Peyer's patch (tissue), 4 donors: ENCODE measurements at places on chromosomes 2 and 18. TPM values are rescaled to one million over a fixed set of nuclear protein-coding genes. Genes with fewer than 3 reads are reported as not detected.

- H3K27me3 ChIP-seq: no peaks in the 10 kb centered on the region
- no peak overlapping the region for H3K27ac ChIP-seq
- H3K4me3 ChIP-seq: no peak overlapping the region
- H3K4me1 ChIP-seq: no peaks in the 10 kb centered on the region
These were observed 10.7 kb downstream of the IL1RL2 start for GRCh38 chr2:102197389-102198137.

Gene DNAH6
- 4.2 TPM for total RNA-seq

DNA sequence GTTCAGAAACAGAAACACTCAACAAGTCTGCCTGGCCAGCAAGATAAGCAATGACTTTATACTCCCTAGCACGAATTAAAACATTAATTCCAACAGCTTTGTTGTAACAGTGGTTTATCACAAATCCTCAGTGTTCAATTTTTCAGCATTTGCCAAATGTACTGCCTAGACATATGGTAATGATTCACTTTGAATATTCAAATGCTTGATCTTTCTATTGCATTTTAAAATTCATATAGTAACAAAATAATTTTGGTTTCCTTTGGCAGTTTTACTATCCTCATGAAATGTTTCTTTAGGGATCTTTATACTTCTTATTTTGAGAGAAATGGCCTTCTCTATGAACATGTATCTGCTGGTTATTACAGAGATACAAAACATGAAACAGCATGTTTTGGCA lies 851.8 kb upstream of the NXPH2 start:
- no peak overlapping the region for H3K27ac ChIP-seq
- no peak overlapping the region for H3K4me3 ChIP-seq
- H3K36me3 ChIP-seq: no peaks in the 10 kb centered on the region

Gene ACVR1C
- 5.0 TPM for total RNA-seq

DNA sequence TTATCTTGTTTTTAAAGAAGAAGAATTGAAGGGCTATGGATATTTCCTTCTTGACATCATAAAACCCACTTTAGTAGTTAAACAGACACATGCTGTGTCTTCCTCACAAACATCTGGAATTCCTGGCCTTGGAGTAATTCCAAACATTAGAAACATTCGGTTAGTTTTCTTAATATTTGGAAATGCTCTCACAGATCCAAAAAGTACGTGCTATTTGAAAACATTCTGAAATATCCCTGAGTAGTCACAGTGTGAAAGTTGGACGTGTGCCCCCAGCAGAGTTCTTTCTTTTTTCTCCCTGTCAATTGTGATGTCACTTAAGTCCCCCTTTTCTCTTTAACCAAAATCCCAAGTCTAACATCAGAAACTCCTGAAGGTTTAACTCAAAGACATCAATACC lies 91.3 kb downstream of the ANTXR1 start:
- no peak for DNase-seq
- H3K4me3 ChIP-seq: no peak overlapping the region
- no peaks in the 10 kb centered on the region for H3K4me1 ChIP-seq
- no peaks in the 10 kb centered on the region for H3K27me3 ChIP-seq
- H3K27ac ChIP-seq: no peak overlapping the region

Gene ADGRF3
- not detected for total RNA-seq

DNA sequence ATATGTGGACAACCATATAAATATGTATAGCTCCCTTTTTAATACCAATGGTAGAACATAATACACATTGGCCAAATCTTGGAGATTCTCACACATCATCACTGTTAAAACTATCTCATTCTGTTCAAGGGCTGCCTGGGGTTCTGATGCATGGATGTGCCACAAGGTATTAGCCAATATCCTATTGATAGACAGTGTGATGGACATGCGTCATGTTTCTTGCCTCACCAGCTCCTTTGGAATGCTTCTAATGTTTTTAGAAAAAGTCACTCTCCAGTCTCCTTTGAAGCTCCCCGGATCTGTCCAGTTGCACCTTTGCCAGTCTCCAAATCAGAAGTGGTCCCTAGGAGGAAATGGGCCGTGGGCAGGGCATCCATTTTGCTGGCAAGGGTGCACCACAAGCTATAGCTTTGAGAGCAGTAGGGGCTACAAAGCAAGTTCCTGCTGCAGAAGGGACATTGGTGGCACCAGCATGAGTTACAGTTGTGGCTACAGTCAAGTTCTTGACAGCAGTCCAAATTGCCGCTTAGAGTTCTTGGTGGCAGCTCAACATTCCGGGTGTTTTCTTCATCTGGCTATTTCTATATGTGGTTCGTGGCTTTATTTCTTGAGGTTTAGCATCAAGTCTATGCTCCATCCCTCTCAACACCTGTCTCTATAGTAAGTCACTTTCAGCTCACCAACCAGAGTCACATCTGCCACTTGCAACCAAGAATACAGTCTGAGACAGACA lies 25.1 kb upstream of the ATRAID start:
- no peak overlapping the region for H3K4me3 ChIP-seq
- no peaks in the 10 kb centered on the region for H3K36me3 ChIP-seq
- DNase-seq: no peak
- H3K27ac ChIP-seq: no peak overlapping the region

- no peak for DNase-seq
- no peaks in the 10 kb centered on the region for H3K36me3 ChIP-seq
- H3K4me1 ChIP-seq: no peaks in the 10 kb centered on the region
- H3K4me3 ChIP-seq: no peak overlapping the region
- H3K27ac ChIP-seq: no peak overlapping the region
These were observed 85.5 kb upstream of the PGAP1 start for GRCh38 chr2:197011801-197012641.

DNA sequence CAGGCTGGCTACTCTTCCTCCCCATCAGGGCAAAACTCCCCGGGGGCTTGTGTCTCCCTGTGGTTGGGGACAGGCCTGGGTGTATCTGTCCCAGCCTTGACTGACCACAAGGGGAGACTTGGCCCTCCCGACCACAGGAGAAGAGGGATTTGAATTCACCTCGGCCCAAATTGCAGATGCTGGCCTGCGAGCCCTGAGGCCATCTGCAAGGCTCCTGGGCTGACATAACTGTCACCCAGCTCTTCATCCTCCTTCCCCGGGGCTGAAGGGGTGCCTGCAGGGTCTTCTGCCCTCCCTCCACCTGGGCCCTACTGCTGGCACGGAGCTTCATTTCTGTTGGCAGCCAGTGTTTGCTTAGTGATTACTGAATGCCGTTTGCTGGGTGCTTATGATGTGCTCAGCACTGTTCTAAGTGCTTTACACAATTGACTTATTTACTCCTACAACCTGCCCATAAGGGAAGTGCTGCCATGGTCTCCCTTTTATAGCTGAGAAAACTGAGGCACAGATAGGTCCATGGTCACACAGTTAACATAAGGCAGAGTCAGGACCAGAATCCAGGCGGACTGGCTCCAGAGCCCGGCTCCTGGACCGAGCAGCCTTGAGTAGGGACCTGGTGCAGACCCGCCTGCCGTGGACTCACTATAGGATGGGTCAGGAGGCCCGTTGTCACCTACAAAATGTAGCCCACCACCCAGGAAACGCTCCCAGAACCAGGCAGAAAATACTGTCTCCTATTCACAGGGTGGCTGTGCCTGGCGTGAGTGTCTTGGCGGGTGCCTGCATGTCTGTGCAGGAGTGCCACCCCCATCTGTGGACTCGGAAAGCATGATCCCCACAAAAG lies 18.9 kb downstream of the STEAP3 start:
- DNase-seq: no peak
- no peaks in the 10 kb centered on the region for H3K36me3 ChIP-seq
- peaks cover 13% of the 10 kb centered on the region for H3K4me1 ChIP-seq
- no peak overlapping the region for H3K27ac ChIP-seq

Gene ANKRD30B
- total RNA-seq: not detected

- H3K4me1 ChIP-seq: no peaks in the 10 kb centered on the region
- no peak overlapping the region for H3K4me3 ChIP-seq
- no peaks in the 10 kb centered on the region for H3K27me3 ChIP-seq
- no peak overlapping the region for H3K27ac ChIP-seq
- no peak for DNase-seq
These were observed 26.2 kb downstream of the TTC21B start for GRCh38 chr2:165927353-165927752.

DNA sequence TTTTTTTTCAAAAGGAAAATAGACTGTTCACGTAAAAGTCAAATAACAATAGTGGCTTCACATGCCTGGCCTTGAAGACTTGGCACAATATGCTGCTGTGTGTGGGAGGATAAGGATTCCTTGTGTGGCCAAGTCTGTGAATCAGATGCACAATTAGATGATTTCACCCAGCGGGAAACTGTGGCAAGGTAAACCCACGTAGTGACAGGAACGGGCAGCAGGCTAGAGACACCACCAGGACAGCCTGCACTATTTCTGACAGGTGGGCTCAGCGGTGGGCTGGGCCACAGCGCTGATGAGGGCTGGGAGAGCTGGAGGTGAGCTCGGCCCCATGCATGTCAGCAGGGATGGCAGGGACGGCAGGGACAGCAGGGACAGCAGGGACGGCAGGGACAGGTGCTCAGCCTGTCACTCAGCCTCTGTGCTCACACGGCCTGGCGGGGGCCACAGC lies 21.6 kb downstream of the SNORC start:
- H3K27me3 ChIP-seq: no peaks in the 10 kb centered on the region
- no peak overlapping the region for H3K4me3 ChIP-seq
- DNase-seq: no peak
- H3K27ac ChIP-seq: no peak overlapping the region

DNA sequence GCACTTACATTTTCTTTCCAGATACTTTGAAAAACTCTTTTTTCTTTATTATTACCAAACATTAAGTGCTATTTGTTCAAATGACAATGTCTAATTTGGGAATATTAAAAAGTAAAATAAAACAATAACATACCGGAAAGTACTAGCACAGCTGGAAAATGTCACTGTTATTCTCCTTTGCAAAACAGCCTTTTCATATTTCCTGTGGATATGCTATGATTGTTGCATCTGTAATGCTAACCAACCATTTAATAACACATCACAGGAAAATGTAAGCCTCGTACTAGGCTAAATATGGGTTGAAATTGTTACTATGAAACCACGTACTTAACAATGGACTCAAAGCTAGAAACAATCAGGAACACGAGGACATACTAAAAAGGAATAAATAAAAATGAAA lies 298.1 kb downstream of the CBLN2 start:
- H3K27me3 ChIP-seq: no peaks in the 10 kb centered on the region
- no peaks in the 10 kb centered on the region for H3K36me3 ChIP-seq
- H3K4me3 ChIP-seq: no peak overlapping the region
- no peaks in the 10 kb centered on the region for H3K4me1 ChIP-seq

Gene CRYBA2
- total RNA-seq: 14.2 TPM

GRCh38 chr18:50298443-50299284 lies 11.2 kb upstream of the CXXC1 start:
- H3K27ac ChIP-seq: no peak overlapping the region
- no peak for DNase-seq
- H3K27me3 ChIP-seq: no peaks in the 10 kb centered on the region

GRCh38 chr2:200171731-200172482 lies 134.6 kb upstream of the SPATS2L start:
- H3K27ac ChIP-seq: no peak overlapping the region
- H3K36me3 ChIP-seq: no peaks in the 10 kb centered on the region
- H3K4me3 ChIP-seq: no peak overlapping the region
- DNase-seq: no peak

- H3K36me3 ChIP-seq: no peaks in the 10 kb centered on the region
- H3K4me3 ChIP-seq: no peak overlapping the region
- H3K4me1 ChIP-seq: peaks cover 24% of the 10 kb centered on the region
- H3K27ac ChIP-seq: no peak overlapping the region
These were observed 39.4 kb upstream of the GALR1 start for GRCh38 chr18:77210249-77210648.

DNA sequence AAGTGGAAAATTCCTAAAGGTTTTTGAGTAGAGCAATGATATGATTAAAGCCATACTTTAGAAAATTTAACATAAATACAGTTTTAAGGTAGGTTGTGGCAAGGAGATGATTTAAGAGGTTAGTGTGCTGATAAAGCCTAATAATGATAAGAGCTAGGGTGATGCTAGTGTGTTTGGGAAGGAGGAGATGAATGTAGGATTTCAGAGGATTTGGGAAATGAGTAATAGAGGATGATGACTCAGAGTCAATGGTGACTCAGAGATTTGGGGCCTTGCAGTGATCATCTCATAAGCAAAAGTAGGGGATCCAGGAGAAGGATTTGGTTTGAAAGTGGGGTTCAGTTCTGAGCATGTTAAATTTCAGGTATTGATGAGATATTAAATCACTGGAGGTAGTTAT lies 23.3 kb downstream of the STAMBP start:
- H3K27ac ChIP-seq: peak overlapping the region; percentile 44
- DNase-seq: no peak
- H3K4me1 ChIP-seq: no peaks in the 10 kb centered on the region
- peaks cover 92% of the 10 kb centered on the region for H3K36me3 ChIP-seq
- H3K4me3 ChIP-seq: no peak overlapping the region

GRCh38 chr18:58738322-58738721 lies 67.1 kb downstream of the MALT1 start:
- H3K36me3 ChIP-seq: peaks cover 66% of the 10 kb centered on the region
- H3K4me3 ChIP-seq: no peak overlapping the region
- no peaks in the 10 kb centered on the region for H3K27me3 ChIP-seq
- H3K27ac ChIP-seq: no peak overlapping the region
- DNase-seq: no peak

DNA sequence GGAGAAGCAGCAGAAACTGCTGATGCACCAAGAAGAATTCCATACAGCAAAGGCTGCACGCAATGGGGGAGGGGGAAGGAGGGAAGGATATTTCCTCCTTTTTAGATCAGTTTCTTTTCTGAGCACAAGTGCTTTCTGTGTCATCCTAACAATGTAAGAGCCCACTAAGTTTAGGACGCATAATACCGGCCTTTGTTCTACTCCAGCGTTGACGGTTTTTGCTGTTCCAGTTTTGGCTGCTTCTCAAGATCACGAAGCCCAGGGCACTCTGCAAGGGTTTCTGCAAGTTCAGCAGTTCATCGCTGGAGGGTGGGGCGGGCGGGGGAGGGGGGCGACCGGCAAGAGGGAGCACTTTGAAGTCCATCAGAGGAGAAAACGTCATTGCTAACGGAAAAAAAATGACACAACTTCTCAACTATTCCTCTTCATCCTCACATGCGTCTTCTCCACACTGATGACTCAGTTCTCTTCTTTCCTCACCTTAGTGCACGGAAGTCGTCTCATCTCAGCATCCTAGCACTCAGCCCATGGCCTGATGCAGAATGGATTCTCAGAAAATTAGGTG lies 8.7 kb downstream of the FAM178B start:
- no peaks in the 10 kb centered on the region for H3K27me3 ChIP-seq
- no peak for DNase-seq
- no peak overlapping the region for H3K4me3 ChIP-seq
- no peaks in the 10 kb centered on the region for H3K4me1 ChIP-seq

Gene ERLEC1
- 52.0 TPM for total RNA-seq

DNA sequence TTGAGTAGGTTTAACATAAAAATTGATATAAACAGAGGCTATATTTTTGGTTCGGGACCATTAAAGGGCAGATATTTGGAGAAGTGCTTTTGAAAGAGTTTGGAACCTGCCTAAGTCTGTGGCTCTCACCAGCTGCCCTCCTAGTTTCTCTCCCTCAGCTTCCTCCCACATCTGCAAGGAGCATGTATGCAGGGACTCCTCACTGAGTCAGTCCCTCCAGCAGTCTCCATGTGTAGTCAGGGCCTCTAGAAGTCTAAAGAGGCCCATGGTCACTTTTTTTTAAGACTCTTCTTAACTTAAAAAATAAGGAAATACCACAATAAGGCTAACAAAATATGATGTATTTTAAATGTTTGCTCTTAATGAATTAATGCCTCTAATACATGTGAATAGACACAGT lies 220.0 kb upstream of the TANK start:
- DNase-seq: no peak
- H3K27me3 ChIP-seq: no peaks in the 10 kb centered on the region
- H3K4me1 ChIP-seq: no peaks in the 10 kb centered on the region
- H3K36me3 ChIP-seq: no peaks in the 10 kb centered on the region
- H3K4me3 ChIP-seq: no peak overlapping the region

Gene SERPINB13
- total RNA-seq: not detected

GRCh38 chr2:240957656-240958365 lies 40.6 kb upstream of the SNED1 start:
- no peak overlapping the region for H3K27ac ChIP-seq
- no peak overlapping the region for H3K4me3 ChIP-seq
- no peaks in the 10 kb centered on the region for H3K36me3 ChIP-seq
- peaks cover 26% of the 10 kb centered on the region for H3K4me1 ChIP-seq
